ENCODE measurements at places on chromosomes 6 and 20.

- peaks cover 2% of the 10 kb centered on the region for H3K27me3 ChIP-seq
- peaks cover 6% of the 10 kb centered on the region for H3K4me1 ChIP-seq
- H3K27ac ChIP-seq = no peak overlapping the region
Observed at GRCh38 chr20:43529051-43529450, 21.6 kb downstream of the L3MBTL1 start.

GRCh38 chr20:61949714-61950640 is 115.7 kb downstream of the TAF4 start:
- H3K36me3 ChIP-seq = no peaks in the 10 kb centered on the region
- no peak overlapping the region for H3K27ac ChIP-seq
- H3K4me3 ChIP-seq = no peak overlapping the region
- no peak for DNase-seq

DNA sequence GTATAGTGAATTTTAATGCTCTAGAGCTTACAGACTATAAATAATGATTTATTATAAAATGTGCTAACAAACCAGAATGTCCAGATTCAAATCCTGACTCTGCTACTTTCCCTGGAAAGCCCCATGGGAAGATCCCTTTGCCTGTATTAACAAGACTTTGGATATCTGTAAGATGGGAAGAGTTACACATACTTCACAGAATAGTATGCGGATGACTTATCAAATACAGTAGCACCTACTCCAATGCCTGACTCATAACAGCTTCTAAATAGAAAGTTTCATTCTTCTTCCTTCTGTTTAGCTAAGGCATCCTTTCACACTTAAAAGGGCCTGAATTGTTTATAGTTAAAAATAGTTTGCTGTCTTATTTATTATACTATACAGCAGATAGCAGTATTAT is 166.3 kb downstream of the KCNQ5 start:
- no peak overlapping the region for H3K4me3 ChIP-seq
- peaks cover 4% of the 10 kb centered on the region for H3K36me3 ChIP-seq
- no peaks in the 10 kb centered on the region for H3K4me1 ChIP-seq

- H3K4me1 ChIP-seq = no peaks in the 10 kb centered on the region
- no peaks in the 10 kb centered on the region for H3K27me3 ChIP-seq
- no peaks in the 10 kb centered on the region for H3K36me3 ChIP-seq
- H3K4me3 ChIP-seq = no peak overlapping the region
- DNase-seq = no peak
Observed at GRCh38 chr6:121520337-121521163, 85.1 kb downstream of the GJA1 start.

DNA sequence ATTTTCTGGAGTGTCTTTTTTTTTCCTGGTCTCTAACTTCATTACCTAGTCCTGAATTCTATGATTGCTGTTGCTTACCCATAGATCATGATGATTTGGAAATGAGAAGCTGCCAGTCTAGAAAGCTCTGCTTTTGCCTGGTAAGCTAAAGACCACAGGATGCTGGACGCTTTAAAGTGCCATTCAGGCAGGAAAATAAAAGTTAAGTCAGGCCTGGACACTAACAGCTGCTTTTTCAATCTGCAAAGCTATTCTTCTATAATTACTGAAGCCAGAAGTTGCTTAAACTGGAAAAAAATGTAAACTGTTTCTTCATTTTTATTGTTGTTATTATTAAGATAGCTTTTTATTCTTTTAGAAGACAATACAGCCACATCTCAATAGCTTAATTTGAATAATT is 129.8 kb upstream of the SPACA1 start:
- peaks cover 8% of the 10 kb centered on the region for H3K27me3 ChIP-seq
- no peak for DNase-seq
- peaks cover 4% of the 10 kb centered on the region for H3K4me1 ChIP-seq
- H3K4me3 ChIP-seq = no peak overlapping the region
- no peak overlapping the region for H3K27ac ChIP-seq

DNA sequence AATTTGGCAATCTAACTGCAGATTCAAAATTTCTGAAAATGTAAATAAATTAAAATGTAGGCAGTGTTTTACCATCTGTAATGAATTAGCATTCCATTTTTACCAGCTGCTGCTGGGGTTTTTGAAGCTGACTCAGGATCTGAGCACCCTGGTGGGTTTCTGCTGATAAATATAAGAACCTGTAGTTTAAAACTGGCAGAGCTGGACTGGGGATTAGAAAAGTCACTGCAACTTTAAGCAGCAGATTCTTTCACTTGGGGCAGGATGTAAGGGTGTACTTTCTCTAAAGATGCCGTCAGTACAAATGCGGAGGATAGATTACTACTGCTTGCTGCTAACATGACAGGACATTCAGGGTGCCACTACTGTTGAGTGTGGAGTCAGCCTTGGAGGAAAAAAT is 341.8 kb downstream of the CDKAL1 start:
- H3K27me3 ChIP-seq = no peaks in the 10 kb centered on the region
- H3K36me3 ChIP-seq = peaks cover 49% of the 10 kb centered on the region
- no peak overlapping the region for H3K27ac ChIP-seq
- peaks cover 20% of the 10 kb centered on the region for H3K4me1 ChIP-seq

DNA sequence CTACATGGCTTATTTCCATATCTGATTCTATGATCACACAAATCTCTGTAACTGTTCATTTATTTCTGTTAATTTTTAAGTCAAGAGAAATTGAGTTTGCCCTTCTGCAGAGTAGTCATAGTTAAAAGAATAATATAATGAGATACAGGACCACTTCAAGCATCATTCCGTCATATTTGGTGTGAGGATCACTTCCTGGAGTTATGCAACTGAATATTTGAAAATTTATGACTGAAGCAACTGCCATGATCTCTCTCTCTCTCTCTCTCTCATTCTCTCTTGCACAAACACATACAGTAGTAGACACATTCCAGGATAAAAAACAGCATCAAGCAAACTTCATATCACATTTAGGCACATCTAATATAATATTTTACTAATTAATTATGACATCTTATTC is 116.4 kb downstream of the COL9A1 start:
- no peak overlapping the region for H3K4me3 ChIP-seq
- H3K36me3 ChIP-seq = no peaks in the 10 kb centered on the region
- no peaks in the 10 kb centered on the region for H3K27me3 ChIP-seq
- DNase-seq = no peak
- no peaks in the 10 kb centered on the region for H3K4me1 ChIP-seq

GRCh38 chr6:86595641-86596040 is 341.7 kb upstream of the HTR1E start:
- H3K4me3 ChIP-seq = no peak overlapping the region
- no peak for DNase-seq
- H3K36me3 ChIP-seq = no peaks in the 10 kb centered on the region
- H3K27me3 ChIP-seq = no peaks in the 10 kb centered on the region
- no peak overlapping the region for H3K27ac ChIP-seq

DNA sequence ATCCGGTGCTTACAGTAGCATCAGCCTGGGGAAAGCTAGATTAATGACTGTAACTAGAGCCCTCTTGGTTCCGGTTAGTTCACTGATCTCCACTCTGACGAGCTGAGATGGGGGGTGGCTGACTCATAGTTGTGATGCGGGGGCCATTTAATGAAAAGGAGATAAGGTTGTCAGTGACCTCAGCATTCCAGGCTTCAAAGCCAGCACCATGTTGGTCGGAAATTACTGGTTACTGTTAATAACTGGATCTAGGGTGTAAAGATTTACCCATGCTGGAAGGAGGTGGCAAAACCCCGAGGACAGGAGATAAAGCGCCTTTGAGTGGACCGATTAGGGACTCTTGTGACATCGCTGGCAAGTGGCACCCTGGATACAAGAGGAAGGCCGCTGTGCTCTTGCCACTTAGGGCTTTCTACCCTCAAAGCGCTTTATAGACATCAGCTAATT is 21.1 kb downstream of the FOXC1 start:
- H3K4me3 ChIP-seq = no peak overlapping the region
- no peaks in the 10 kb centered on the region for H3K36me3 ChIP-seq
- no peak for DNase-seq
- no peak overlapping the region for H3K27ac ChIP-seq

DNA sequence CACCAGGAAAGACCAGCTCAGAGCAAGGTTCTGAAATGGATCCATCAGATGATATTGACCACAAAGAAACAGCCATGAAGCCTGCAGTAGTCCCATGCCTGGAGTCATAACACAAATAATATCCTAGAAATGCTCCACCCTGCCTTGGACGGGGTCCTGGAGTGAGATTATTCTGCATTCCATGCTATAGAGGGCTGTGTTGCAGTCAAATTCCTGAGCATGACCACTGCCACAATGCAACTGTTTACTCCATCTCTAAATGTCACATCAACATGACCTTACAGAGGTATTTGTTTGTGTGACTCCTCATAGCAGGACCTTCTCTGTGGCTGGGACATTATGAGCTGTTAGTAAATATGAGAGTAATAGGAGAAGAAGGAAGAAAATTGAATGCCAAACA is 257.5 kb upstream of the TCF21 start:
- H3K27ac ChIP-seq = no peak overlapping the region
- no peak for DNase-seq
- H3K4me1 ChIP-seq = no peaks in the 10 kb centered on the region
- H3K36me3 ChIP-seq = no peaks in the 10 kb centered on the region

DNA sequence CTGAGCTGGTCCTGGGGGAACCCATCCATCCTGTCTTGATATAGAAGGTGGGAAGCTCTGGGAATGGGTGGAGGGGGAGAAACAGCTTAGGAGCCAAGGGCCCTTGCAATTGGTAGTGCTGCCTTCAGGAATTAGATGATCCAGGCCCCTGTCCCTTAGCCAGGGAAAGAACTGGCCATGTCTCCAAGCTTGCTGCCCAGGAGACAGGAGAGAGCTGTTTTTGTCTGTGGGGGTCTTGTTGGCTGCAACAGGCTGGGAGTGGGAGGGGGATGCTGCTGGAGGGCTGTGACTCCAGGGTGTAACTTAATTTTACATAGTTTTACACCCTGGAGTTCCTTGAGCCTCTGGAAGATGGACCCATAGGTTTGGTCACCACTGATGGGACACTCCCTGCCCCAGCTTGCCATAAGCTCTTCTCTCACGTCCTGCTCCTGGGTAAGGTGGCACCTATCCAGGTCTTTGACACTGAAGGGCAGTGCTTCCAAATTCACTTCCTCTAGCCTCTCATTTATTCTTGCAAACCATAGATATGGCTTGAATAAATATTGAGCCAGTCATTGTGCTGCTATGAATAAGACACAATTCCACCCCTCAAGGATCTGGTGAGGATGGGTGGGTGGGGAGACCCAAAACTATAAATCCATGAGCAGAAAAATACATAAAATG is 16.8 kb downstream of the VEGFA start:
- no peak overlapping the region for H3K4me3 ChIP-seq
- no peak for DNase-seq
- H3K27ac ChIP-seq = no peak overlapping the region
- no peaks in the 10 kb centered on the region for H3K4me1 ChIP-seq
- no peaks in the 10 kb centered on the region for H3K27me3 ChIP-seq

GRCh38 chr6:169725125-169726048 is 1.1 kb upstream of the PHF10 start:
- peaks cover 30% of the 10 kb centered on the region for H3K4me1 ChIP-seq
- peaks cover 20% of the 10 kb centered on the region for H3K36me3 ChIP-seq
- no peaks in the 10 kb centered on the region for H3K27me3 ChIP-seq
- peak; percentile 56 for DNase-seq

DNA sequence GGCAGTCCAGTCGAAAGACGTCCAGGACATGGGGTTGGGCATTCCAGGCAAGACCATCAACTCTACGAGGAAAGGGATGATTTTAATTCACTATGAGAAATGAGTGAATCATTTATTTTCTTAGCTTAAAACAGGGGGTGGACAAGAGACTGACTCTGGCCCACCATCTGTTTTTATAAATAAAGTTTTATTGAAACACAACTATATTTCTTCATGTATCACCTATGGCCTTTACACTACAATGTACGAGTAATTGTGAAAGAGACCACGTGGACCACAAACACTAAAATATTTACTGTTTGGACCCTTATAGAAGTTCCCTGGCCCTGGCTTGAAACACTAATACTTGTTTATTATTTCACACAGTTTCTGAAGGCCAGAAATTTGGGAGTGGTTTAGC is 15.6 kb upstream of the RSPO4 start:
- H3K4me1 ChIP-seq = no peaks in the 10 kb centered on the region
- no peaks in the 10 kb centered on the region for H3K27me3 ChIP-seq
- H3K27ac ChIP-seq = no peak overlapping the region
- no peak overlapping the region for H3K4me3 ChIP-seq
- H3K36me3 ChIP-seq = no peaks in the 10 kb centered on the region

- peaks cover 12% of the 10 kb centered on the region for H3K4me1 ChIP-seq
- H3K27ac ChIP-seq = no peak overlapping the region
- no peaks in the 10 kb centered on the region for H3K36me3 ChIP-seq
- H3K4me3 ChIP-seq = no peak overlapping the region
- DNase-seq = no peak
Observed at GRCh38 chr6:44169886-44170570, 11.4 kb downstream of the CAPN11 start.

DNA sequence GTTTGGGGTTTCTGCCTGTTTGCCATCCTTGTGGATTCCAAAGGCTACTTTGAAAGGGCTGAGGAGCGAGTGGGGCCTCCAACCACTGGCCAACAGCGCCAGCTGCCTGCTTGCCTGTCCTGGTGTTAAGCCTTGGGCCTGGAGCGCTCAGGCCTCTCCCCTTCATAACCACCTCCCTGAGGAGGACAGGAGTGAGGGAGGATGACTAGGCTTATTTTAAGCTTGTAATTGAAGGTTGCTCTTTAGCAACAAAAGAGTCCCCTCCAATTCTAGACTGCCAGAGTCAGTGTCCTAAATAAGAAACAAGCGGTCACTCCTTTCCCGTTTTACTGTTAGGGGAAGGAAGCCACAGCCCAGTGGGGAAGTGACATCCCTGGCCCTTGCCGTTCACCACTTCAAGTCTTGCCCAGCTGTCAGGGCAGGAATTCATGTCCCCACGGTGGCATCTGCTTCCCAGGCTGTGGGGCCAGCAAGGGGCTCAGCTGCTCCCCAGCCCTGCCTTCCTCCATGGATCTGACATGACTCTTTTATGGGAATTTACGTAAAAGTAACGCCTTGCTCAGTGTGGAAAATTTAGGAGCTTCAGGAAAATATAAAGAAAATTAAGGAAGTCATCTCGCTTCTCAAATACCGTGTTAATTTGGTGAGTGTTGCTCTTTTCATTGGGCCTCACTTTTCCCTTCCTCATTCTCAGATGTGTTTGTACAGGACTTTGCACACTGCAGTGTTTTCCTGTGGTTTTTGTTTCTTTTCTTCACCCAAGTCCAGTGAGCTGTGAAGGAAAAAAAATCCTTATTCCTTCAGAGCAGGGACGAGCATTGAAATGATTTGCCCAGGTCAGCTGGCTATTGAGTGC is 57.8 kb downstream of the SSR1 start:
- H3K36me3 ChIP-seq = peaks cover 18% of the 10 kb centered on the region
- peaks cover 13% of the 10 kb centered on the region for H3K27me3 ChIP-seq
- DNase-seq = no peak
- no peak overlapping the region for H3K4me3 ChIP-seq
- no peaks in the 10 kb centered on the region for H3K4me1 ChIP-seq

DNA sequence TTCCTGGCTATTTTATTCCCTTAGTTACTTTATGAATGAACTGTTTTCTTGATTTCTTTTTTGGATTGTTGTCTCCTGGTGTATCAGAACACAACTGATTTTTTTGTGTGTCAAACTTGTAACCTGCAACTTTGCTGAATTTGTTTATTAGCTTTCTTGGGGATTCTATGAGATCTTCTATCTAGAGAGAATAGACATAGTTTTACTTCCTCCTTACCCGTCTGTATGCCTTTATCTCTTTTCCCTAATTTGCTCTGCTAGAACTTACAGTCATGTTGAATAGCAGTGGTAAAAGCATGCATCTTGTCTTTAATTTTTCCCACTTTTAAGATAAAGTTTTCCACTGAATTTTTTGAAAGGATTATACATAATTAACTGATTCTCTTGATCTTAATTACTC is 13.2 kb downstream of the RNF146 start:
- H3K4me1 ChIP-seq = peaks cover 18% of the 10 kb centered on the region
- DNase-seq = no peak
- no peak overlapping the region for H3K27ac ChIP-seq
- no peak overlapping the region for H3K4me3 ChIP-seq
- H3K36me3 ChIP-seq = peaks cover 42% of the 10 kb centered on the region

All from activated T-cell treated with anti-CD3 and anti-CD28 coated beads, Interleukin-2, amount 50 U/mL, for 24 hours (primary cell).